ENCODE measurements at places on chromosomes 2 and 18.

- DNase-seq: no peak
These were observed 133.5 kb downstream of the TANC1 start for GRCh38 chr2:159101755-159102489.

- no peak for DNase-seq
These were observed 84.4 kb upstream of the ZCCHC2 start for GRCh38 chr18:62438402-62438801.

DNA sequence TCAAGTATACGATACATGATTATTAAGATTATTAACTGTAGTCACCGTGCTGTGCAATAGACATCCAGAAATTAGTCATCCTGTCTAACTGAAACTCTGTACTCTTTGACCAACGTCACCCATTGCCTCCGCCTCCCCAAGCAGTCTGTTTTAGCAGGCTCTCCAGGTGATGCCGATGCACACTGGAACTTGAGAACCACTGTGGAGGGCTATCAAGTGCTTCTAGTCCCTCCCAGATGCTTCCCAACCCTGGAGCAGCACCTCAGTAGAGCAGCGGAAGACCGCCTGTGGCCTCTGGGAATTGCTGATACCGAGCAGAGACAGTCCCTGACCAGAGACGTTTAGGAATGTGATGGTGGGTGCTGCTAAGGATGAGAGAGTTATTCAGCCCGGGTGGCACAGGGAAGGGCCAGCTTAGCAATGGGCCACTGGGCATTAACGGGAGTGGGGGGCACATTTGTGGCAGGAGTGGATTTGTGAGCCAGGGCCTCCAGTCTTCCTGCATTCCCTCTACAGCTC, 50.7 kb downstream of the LIPG start:
- no peak for DNase-seq

DNA sequence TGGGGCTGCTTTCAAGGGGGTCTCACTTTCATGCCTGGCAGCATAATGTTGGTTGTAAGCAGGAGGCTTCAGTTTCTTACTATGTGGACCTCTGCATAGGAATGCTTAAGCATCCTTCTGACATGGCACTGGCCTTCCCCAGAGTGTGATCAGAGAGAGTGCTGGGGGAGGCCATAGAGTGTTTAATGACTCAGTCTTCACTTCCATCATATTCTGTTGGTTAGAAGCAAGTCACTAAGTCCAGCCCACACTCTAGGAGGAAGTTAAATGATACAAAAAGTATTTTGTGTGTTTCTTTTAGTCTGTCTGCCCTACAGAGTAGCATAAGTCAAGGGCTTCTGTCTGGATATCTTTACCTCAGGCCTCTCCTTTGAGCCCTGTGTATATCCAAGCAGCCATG, 64.9 kb downstream of the GALNT1 start:
- no peak for DNase-seq

DNA sequence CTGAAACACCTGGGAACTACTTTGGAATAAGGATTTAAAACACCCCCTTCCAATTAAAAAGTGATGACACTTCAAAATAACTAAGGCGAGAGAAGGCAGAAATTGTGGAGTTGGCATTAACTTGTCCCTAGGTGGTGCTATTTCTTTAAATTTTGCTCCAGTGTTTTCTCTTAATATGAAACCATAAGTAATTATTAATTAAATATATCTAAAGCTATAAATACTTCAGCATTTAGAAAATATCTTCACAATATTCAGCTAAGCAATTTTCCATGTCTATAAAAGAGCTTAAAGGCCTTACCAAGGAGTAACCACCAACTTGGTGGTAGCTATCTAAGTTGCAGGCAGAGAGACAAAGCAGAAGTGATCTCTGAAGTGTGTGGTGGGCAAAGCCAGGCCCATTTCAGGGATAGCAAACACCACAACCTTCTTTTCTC, 186.8 kb upstream of the PGAP1 start:
- DNase-seq: no peak

- no peak for DNase-seq
These were observed 4.3 kb downstream of the HNRNPLL start for GRCh38 chr2:38598200-38598990.

GRCh38 chr2:216603010-216603883, 30.0 kb upstream of the IGFBP2 start:
- DNase-seq: no peak

DNA sequence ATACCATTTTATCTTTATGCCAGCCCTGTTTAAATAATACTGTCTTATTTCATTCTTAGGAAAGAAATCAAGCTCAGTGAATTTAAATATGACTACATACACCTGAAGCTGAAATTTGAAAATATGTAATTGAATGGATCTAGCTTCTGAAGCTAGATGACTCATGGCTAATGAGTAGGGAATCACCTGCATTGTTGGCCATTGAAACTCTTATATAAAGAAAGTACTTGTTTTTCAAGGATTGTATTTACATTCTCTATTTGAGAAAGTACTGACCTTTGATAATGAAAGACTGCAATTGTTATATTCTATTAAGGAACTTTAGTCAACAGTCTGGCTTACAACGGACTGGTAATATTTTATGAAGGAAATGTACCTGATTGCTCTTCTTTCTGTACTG, 346.7 kb upstream of the LRATD1 start:
- DNase-seq: no peak

DNA sequence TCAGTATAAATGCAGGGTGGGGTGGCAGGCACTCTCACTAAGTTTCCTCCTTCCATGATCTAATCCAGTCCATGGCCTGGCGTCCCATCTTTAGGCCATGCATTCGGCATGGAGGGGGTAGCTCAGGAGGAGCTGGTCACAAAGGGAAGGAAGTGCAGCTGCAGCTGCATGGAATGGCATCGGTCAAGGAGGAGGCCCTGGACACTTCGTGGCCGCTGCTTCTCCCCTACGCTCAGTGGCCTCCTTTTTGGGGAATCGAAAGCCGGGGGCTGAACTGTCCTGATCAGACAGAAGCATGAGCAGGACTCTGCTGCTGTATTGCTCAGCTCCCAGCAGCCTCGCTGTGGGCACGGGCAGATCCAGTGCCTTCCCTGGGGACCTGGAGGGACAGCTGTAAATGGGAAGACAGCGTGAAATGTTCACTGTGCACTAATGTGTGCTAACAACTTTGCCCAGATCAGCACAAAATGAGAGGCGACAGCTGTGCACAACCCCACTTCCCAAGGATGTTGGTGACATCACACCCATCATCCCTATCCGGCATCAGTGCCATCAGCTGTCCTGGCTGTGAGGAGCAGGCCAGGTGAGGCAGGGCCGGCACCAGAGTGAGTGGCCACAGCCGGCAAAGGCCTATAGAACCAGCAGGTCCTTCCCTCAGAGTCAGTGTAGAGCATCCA, 520.1 kb upstream of the RAB6C start:
- DNase-seq: no peak

GRCh38 chr2:45888167-45888566, 236.7 kb downstream of the PRKCE start:
- no peak for DNase-seq
